ENCODE measurements at places on chromosomes 1 and 21.

DNA sequence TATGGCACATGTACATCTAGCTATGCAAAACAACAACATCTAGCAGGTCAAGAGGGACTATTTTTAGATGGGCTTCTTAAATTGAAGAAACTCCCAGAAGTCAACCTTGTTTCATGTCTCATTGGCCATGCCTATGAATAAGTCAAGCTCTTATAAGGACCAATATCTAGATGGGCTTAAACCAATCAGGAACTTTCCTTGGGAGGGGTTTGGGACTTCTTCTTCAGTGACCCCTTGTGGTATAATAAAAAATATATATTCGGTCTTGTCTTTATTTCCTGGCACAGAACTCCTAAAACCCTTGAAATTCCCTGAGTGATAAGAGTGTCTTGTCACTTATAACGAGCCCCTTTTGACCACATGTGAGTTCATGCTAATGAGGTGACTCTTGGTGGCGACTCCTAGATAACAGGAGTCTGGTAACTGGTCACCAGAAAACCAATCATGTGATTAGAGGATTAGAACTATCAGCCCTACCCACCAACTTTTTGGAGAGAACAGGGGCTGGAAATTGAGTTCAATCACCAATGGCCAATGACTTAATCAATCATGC is 218.3 kb downstream of the HHIPL2 start:
- H3K4me1 ChIP-seq, result no peaks in the 10 kb centered on the region
- no peaks in the 10 kb centered on the region for H3K27me3 ChIP-seq
- H3K27ac ChIP-seq, result no peak overlapping the region
- DNase-seq, result no peak
- no peak overlapping the region for H3K4me3 ChIP-seq

- no peaks in the 10 kb centered on the region for H3K4me1 ChIP-seq
- no peak for DNase-seq
- H3K27me3 ChIP-seq, result no peaks in the 10 kb centered on the region
Measured at GRCh38 chr21:30251781-30252180, 31.0 kb downstream of the KRTAP24-1 start.

- no peak for DNase-seq
- H3K27ac ChIP-seq, result no peak overlapping the region
- no peaks in the 10 kb centered on the region for H3K36me3 ChIP-seq
- H3K27me3 ChIP-seq, result no peaks in the 10 kb centered on the region
Measured at GRCh38 chr1:5644281-5645134, 347.7 kb downstream of the NPHP4 start.

GRCh38 chr1:16955186-16955585 is 25.2 kb downstream of the MFAP2 start:
- no peak for DNase-seq
- no peaks in the 10 kb centered on the region for H3K4me1 ChIP-seq
- no peak overlapping the region for H3K4me3 ChIP-seq
- no peak overlapping the region for H3K27ac ChIP-seq
- peaks cover 12% of the 10 kb centered on the region for H3K36me3 ChIP-seq
- H3K27me3 ChIP-seq, result no peaks in the 10 kb centered on the region

DNA sequence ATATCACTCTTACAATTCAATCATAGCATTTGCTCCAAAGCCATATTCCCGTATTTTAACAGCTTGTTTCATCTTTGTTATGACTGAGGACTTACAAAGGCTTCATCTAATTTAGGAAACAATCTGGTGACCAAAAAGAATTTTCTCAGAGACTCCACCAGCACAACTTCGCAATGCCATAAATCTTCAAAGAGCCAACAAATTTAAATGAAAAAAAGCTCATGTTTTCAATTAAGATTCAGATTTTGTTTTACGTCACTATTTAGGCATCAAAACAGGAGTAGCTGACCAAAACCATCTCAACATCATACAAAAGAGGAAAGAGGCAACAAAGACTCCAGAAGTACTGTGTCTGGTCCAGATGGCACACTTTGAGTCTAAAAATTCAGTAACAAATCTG is 373.3 kb downstream of the TTLL7 start:
- no peaks in the 10 kb centered on the region for H3K36me3 ChIP-seq
- DNase-seq, result no peak
- no peaks in the 10 kb centered on the region for H3K4me1 ChIP-seq
- H3K27ac ChIP-seq, result no peak overlapping the region

DNA sequence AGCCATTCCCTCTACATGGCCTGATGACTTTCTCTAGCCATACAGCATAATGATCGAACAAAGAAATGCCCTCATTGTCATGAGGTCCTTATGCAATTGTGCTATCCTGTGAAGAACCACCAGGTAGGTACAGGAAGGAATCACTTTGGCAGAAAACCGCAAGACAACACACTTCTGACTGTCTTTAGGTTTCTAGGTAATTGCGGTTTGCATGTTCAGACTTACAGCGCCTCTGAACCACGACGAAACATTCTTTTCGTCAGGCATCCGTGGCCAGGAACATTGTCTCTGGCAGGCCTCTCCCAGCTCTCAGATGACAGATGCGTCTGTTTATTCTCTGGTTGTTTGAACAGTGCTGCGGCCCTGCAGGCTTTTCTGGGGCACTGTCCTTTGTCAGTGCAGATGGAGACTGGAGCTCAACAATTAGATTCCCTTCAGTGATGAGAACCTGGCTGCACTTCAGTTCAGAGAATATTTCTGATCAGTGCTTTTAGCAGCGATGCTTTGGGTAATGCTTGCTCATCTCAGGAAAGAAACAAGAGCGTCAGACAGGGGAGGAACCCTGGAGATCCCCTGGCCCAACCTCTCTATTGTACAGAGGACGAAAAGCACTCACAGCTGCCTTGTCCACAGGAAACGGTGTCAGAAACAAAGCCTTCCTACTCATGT is 63.4 kb downstream of the B3GALT5 start:
- DNase-seq, result no peak
- no peak overlapping the region for H3K27ac ChIP-seq
- H3K36me3 ChIP-seq, result no peaks in the 10 kb centered on the region
- no peaks in the 10 kb centered on the region for H3K4me1 ChIP-seq
- H3K27me3 ChIP-seq, result peaks cover 22% of the 10 kb centered on the region
- H3K4me3 ChIP-seq, result no peak overlapping the region

GRCh38 chr1:61318319-61319125 is 236.2 kb downstream of the NFIA start:
- H3K36me3 ChIP-seq, result no peaks in the 10 kb centered on the region
- DNase-seq, result no peak
- no peaks in the 10 kb centered on the region for H3K4me1 ChIP-seq
- no peak overlapping the region for H3K27ac ChIP-seq
- H3K4me3 ChIP-seq, result no peak overlapping the region

DNA sequence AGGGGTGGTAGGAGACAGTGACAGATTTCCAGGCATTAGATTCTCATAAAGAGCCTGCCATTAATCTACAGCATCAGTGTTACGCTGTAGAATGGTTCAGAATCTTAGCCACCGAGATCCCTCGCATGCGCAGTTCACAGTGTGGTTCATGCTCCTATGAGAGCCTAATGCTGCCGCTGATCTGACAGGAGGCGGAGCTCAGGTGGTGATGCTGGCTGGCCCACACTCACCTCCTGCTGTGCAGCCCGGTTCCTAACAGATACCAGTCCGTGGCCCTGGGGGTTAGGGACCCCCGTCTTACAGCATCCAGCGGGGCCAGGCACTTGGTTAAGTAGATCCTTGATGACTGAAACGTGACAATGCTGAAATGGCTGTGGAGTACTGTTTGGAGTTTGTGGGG is 163.6 kb upstream of the C1orf21 start:
- no peaks in the 10 kb centered on the region for H3K27me3 ChIP-seq
- H3K4me1 ChIP-seq, result no peaks in the 10 kb centered on the region
- no peaks in the 10 kb centered on the region for H3K36me3 ChIP-seq
- no peak overlapping the region for H3K27ac ChIP-seq
- no peak for DNase-seq
- H3K4me3 ChIP-seq, result no peak overlapping the region

DNA sequence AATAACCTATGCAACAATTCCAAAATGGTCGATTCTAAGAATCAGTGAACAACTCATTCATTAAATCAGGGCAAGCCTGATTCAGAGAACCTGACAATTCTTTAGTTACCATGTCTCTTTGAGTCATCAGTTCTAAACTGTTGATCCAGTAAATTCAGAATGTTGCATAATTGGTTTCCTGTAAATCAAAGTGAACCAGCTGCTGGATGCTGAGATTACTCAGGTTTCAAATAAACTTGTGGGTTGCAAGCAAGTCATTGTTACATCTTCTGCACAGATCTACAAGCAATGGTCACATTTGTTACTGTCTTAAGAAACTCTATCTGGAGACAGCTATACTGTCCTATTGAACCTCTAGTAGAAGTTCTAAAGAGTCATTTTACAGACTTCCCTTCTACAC is 16.5 kb downstream of the PLA2G2D start:
- H3K4me3 ChIP-seq, result no peak overlapping the region
- H3K36me3 ChIP-seq, result no peaks in the 10 kb centered on the region
- H3K27me3 ChIP-seq, result peaks cover 8% of the 10 kb centered on the region
- H3K4me1 ChIP-seq, result no peaks in the 10 kb centered on the region
- DNase-seq, result no peak
- no peak overlapping the region for H3K27ac ChIP-seq

GRCh38 chr1:99600782-99601181 is 45.1 kb upstream of the PALMD start:
- H3K4me1 ChIP-seq, result no peaks in the 10 kb centered on the region
- H3K36me3 ChIP-seq, result no peaks in the 10 kb centered on the region
- no peak overlapping the region for H3K27ac ChIP-seq
- DNase-seq, result no peak
- no peak overlapping the region for H3K4me3 ChIP-seq

- no peak for DNase-seq
- H3K27me3 ChIP-seq, result peaks cover 14% of the 10 kb centered on the region
- no peak overlapping the region for H3K27ac ChIP-seq
- H3K36me3 ChIP-seq, result no peaks in the 10 kb centered on the region
- no peaks in the 10 kb centered on the region for H3K4me1 ChIP-seq
Measured at GRCh38 chr1:183247066-183247465, 61.0 kb downstream of the LAMC2 start.

DNA sequence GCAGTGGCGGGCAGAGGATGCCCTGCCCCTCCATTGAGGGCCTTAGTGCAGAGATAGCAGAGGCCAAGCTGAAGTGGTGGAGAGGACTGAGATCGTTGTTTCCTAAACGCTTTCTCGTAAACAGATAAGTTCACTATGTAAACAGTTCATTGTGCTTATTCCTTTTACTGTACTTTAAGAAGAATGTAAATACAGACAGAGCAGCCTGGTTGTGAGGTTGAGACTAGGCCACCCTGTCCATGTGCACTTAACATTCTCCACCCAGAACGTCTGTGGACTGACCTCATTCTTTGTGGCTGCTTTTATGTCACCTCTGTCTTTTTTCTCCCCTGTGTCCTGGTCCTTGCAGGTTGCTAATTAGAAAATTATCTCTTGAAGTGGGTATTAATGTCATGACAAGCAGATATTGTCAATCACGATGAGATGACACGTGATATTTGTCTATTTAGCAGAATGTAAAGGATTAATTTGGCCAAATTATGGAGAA is 8.5 kb downstream of the CENPS start:
- no peak for DNase-seq
- H3K27me3 ChIP-seq, result no peaks in the 10 kb centered on the region
- peaks cover 13% of the 10 kb centered on the region for H3K36me3 ChIP-seq
- no peak overlapping the region for H3K4me3 ChIP-seq
- no peaks in the 10 kb centered on the region for H3K4me1 ChIP-seq
- no peak overlapping the region for H3K27ac ChIP-seq

- H3K27ac ChIP-seq, result peak overlapping the region; percentile 81
- H3K27me3 ChIP-seq, result no peaks in the 10 kb centered on the region
- no peak for DNase-seq
Measured at GRCh38 chr1:231240531-231240882, 505 bp upstream of the GNPAT start.

DNA sequence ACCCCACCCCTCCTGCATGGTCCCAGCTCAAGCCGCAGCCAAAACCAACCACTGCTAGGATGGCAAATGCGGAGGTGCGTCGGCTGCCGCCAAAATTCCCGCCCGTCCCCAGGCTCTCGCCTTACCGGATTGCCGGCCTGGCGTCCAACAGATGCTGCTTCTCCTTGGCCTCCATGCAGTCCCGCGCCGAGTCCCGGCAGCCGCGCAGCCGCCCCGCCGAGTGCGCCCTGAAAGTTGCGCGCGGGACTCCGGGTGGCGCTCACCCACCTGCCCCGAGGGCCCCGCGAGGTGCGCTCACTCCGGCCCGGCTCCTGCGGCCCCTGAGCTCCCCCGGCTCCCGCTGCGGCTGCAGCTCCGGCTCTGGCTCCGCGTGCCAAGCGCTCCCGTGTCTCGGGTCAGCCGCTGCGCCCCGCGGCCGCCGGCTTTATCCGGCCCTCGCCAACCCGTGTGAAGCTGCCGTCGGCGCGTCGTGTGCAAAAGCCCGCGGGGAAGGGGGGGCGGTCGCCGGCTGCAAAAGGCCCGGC is at the start of gene SLC30A2:
TSS of gene SLC30A2 (minus strand) at position 397 of the 524 bp plus-strand sequence. CDS start at position 175, 222 bp downstream.
- H3K4me1 ChIP-seq, result no peaks in the 10 kb centered on the region
- H3K36me3 ChIP-seq, result no peaks in the 10 kb centered on the region
- peaks cover 16% of the 10 kb centered on the region for H3K27me3 ChIP-seq
- no peak within 1 kb of the TSS for H3K27ac ChIP-seq

- no peaks in the 10 kb centered on the region for H3K27me3 ChIP-seq
- H3K4me1 ChIP-seq, result no peaks in the 10 kb centered on the region
Measured at GRCh38 chr1:93694819-93695218, 13.2 kb upstream of the BCAR3 start.

GRCh38 chr1:29330089-29330488 is 93.8 kb downstream of the PTPRU start:
- no peaks in the 10 kb centered on the region for H3K4me1 ChIP-seq
- no peak for DNase-seq
- H3K27me3 ChIP-seq, result peaks cover 2% of the 10 kb centered on the region
- no peak overlapping the region for H3K27ac ChIP-seq
- H3K4me3 ChIP-seq, result no peak overlapping the region

GRCh38 chr21:41152147-41152546 is 15.8 kb upstream of the BACE2 start:
- DNase-seq, result no peak
- H3K27me3 ChIP-seq, result no peaks in the 10 kb centered on the region
- H3K36me3 ChIP-seq, result no peaks in the 10 kb centered on the region

GRCh38 chr1:27787895-27788294 is 14.9 kb downstream of the STX12 start:
- no peak for DNase-seq
- no peaks in the 10 kb centered on the region for H3K4me1 ChIP-seq
- H3K36me3 ChIP-seq, result peaks cover 18% of the 10 kb centered on the region
- H3K27me3 ChIP-seq, result no peaks in the 10 kb centered on the region
- H3K4me3 ChIP-seq, result no peak overlapping the region

GRCh38 chr21:41821081-41821755 is 54.4 kb upstream of the RIPK4 start:
- no peak overlapping the region for H3K4me3 ChIP-seq
- no peaks in the 10 kb centered on the region for H3K27me3 ChIP-seq
- H3K4me1 ChIP-seq, result peaks cover 15% of the 10 kb centered on the region
- peaks cover 83% of the 10 kb centered on the region for H3K36me3 ChIP-seq

Data from DND-41 (cell line).